ENCODE measurements at places on chromosomes 5 and 9.

GRCh38 chr9:129981180-129981907 lies 61.6 kb downstream of the FNBP1 start:
- DNase-seq = peak; percentile 35

DNA sequence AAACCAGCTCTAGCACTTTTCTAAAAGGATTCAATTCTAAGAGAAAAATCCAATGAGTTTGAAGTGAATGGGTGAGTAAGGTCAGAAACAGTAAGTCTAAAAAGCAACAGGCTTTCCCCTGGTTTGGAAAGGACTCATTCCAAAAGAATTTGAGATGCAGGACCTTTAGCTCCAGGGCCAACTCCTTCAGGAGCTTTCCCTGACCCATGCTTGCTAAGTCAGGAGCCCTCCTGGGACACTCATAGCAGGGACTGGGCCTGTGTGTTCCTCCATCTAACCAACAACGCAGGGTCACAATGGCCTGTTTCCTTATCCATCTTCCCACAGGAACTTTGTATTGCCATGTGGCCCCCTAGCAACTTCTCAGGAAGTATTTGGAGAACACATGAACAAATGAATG lies 198.8 kb downstream of the FRMD3 start:
- no peak for DNase-seq

- DNase-seq = peak; percentile 95
These were observed 3.3 kb downstream of the ASTN2 start for GRCh38 chr9:117411547-117411946.

DNA sequence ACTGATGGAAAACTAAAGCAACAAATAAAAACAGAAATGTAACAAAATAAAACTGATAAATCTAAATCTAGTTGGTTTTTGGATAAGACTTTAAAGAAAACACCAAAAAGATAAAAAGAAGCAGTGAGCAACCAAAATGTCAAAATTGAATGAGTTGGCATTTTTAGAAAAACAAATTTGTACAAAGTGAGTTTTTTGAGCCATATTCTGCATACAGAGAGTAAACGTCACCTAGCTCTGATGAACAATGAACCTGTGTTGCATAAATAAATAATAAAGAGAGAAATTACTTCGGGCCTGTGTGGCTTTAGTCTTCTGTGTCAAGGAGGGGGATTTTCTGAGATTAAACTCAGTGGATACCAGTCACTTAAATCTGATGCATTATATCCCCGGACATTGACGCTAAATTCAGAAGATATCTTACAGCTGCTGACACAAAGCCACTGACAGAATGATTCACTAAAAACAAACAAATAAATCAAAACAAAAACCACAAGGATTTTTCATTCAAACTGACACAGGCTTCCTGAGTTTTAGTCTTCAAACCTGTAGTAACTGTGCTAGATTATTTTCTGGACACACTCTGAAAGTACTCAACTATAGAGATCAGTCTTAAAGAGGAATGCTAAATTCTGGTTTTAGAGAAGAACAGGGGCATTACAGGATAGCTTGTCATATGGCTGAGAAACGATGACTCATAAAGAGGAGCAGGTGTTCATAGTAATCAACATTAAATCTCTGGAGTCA lies 403.5 kb upstream of the ST8SIA4 start:
- DNase-seq = no peak

DNA sequence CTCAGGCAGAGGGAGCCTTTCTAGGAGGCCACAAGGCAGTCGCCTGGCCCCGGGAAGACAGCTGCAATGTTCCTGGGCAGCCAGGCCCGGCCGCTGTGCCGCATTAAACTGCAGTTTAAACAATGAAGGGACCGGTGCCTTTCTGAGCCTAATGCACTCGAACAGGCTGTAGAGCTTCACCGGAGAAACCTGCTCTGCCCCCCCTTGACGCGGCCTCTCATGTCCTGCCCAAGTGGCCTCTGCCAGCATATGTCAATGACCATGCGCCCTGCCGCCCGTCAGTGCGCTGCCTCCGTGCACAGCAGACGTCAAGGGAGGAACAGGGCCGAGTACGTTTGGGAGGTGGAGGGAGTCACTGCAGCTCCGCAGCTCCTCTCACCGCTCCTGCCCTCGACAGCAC lies 38.4 kb upstream of the BARHL1 start:
- DNase-seq = no peak

- no peak for DNase-seq
These were observed 15.7 kb downstream of the NREP start for GRCh38 chr5:111741278-111741677.

DNA sequence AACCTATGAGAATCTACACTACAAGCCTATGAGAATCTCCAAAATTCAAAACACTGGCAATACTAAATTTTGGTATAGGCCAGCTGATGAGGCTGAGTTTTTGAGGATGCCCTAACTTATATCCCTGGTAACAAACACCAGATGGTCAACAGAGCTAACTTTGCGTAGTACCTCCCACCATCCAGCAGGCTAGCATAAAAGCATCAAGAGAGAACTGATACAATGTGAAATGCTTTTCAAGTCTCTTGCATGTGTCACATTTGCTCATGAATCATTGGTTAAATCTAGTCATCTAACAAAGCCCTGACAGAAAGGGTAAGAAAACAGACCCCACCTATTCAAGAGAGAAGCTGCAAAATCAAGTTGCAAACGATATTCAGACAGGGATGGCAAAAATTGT lies 1609.7 kb upstream of the CDH9 start:
- DNase-seq = no peak

DNA sequence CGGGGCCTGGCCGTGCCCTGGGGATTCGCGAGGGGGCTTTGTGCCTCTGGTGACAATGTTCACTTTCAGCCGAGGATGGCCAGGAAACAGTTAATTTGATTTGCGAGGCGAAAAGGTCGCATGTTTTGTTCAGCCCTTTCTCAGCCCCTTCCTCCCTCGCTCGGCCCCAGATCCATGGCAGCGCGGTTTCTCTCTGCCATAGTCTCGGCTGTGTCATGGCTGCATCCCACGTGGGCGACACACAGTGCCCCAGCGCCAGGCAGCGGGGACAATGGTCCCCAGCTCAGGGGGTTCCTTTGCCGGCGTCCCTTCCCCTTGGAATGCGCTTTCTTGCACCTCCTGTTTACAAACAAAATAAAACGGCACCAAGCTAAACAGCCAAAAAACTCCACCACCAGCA lies 370.3 kb upstream of the IRX2 start:
- DNase-seq = no peak

DNA sequence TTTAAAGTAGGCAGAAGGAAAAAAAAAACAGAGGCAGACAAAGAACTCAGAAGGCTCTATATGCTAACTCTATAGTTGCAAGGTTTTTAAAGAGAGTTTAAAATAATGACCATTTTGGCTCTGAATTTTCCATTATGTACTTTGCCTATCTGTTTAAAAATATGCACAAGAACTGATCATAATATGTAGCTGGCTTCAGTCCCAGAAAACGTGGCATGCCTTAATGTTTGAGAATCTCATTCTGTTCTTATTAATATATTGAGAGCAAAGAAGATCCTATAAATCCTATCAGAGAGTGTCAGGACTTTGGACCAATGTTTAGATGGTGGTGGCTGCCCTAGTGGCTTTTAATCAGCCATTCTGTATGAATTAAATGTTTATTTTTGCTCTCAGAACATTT lies 121.5 kb downstream of the JMY start:
- DNase-seq = no peak

GRCh38 chr5:111757355-111758283 lies 625 bp upstream of the NREP start:
- DNase-seq = peak; percentile 97

GRCh38 chr9:116617389-116617788 lies 69.7 kb upstream of the TRIM32 start:
- no peak for DNase-seq

All from posterior cingulate gyrus (tissue), 11 donors.